ENCODE measurements at places on chromosomes 5 and 9.

DNA sequence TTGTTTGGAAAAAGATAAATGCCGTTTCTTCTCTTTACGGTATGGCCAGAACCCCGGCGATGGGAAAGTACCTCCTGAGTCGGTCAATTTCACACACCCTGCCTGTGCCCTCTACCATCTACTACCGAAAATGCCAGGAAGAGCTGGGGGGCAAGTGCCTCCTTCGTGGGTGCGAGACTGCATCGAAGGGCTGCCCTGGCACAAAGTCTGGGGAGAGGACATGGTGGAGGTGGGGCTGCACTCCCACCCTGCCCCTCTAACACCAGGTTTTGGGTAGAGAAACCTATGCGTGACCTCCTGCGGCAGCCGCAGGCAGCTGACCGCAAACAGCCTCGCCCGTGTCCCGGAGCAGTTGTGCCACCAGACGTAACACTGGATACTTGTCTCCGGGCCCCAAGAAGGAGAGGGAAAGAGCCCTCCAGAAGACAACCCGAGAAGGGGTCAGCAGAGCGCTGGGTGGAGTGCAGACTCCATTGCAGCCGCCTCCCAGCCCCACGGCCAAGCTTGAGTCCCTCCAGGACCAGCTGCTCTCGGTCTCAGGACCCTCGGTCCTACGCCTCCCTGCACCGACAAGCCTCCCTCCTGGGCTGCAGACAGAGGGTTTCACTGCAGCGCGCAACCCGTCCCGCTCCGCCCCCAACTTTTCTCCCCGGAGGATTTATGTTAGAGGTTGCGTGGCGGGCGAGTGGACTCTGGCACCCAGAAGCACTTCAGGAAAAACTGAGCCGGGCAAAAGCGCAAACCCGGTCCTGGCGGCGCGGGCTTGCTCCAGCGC, 823 bp upstream of the PRDM6 start:
- no peak for DNase-seq

- no peak for DNase-seq
Measured at GRCh38 chr5:133340822-133341221, 271.5 kb downstream of the FSTL4 start.

DNA sequence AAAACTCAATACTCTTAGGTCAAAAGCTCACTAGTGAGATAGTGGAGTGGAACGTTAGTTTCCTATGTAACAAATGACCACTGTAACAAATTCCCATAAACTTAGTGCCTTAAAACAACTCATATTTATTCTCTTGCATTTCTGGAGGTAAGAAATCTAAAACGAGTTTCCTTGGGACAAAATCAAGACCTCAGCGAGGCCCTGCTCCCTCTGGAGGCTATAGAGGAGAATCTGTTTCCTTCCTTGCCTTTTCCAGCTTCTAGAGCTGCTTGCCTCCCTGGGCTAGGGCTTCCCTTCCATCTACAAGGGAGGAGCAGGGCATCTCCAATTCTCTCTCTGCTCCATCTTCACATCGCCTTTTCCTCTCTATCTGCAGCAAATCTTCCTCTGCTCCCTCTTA, 32.0 kb downstream of the SEMA5A start:
- DNase-seq: no peak

DNA sequence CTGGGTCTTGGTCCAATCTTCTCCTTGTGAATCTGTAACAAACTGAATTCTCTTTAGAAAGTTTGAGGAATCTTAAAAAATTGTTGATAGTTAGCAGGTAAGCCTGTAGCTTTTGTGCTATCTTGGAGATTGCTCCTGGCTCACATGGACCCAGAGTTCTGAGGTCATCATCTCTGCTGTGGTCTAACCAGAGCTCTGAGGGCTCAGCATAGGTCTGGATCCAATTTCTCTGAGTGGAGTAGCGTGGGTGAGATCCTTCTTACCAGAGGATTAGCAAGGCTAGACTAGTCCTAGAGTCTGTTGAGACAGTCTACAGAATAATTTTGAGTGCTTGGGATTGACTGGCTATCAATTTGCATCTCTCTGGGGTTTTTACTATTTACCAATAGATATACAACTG, 60.5 kb upstream of the IL6ST start:
- DNase-seq: no peak

DNA sequence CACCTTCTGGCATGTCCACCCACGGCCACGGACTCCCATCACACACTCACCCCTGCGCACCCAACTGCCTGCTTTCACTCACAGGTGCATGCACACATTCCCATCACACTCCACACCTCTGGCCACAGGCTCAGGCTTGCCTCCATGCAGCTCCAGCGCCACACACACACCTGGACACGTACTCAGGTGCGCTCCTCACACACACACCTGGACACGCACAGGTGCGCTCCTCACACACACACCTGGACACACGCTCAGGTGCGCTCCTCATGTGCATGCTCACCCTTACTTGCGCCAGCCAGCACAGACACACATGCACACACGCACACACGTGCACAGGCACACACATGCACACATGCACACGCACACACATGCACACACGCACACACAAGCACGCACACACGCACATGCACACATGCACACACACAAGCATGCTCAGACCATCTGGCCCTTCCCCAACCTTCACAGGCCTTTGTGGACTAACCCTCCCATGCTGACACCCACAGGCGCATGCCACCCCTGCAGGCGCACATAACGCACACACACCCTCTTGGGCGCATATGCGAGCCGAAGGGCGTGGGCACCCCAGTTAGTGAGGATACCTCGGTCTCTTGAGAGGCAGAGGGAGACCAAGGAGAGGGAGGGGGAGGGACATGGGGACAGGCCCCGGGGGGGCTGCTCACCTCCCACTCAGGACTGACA, 8.3 kb downstream of the GRIN1 start:
- DNase-seq: no peak

GRCh38 chr9:98442114-98442513, 186.7 kb upstream of the TBC1D2 start:
- DNase-seq: no peak

- no peak for DNase-seq
Measured at GRCh38 chr9:136689108-136689460, 1.8 kb upstream of the AGPAT2 start.

- DNase-seq: no peak
Measured at GRCh38 chr5:18216729-18217128, 582.5 kb downstream of the TAF11L14 start.

DNA sequence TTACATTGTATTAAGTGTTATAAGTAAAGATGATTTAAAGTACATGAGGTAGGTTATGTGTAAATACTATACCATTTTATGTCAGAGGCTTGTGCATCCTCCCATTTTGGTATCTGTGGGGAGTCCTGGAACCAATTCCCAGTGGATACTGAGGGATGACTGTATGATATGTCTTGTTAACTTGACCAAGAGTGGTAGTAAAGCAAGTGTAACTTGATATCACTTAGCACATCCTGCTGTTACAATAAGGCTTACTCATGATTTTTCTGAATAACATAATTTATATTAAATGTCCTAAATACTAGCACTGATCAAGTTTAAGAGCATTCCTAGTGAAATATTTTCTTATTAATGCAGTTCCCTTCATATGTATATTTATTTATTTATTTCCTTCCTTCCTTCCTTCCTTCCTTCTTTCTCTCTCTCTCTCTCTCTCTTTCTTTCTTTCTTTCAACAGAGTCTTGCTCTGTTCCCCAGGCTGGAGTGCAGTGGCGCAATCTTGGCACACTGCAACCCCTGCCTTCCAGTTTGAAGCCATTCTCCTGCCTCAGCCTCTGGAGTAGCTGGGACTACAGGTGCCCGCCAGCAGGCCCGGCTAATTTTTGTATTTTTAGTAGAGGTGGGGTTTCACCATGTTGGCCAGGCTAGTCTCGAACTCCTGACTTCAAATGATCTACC, 7.5 kb downstream of the NDFIP1 start:
- DNase-seq: no peak

All from NCI-H187 treated with DMSO at 0.1 percent for 48 hours (cell line).